SK-MEL-5 (cell line): ENCODE measurements at places on chromosomes 12 and 14.

DNA sequence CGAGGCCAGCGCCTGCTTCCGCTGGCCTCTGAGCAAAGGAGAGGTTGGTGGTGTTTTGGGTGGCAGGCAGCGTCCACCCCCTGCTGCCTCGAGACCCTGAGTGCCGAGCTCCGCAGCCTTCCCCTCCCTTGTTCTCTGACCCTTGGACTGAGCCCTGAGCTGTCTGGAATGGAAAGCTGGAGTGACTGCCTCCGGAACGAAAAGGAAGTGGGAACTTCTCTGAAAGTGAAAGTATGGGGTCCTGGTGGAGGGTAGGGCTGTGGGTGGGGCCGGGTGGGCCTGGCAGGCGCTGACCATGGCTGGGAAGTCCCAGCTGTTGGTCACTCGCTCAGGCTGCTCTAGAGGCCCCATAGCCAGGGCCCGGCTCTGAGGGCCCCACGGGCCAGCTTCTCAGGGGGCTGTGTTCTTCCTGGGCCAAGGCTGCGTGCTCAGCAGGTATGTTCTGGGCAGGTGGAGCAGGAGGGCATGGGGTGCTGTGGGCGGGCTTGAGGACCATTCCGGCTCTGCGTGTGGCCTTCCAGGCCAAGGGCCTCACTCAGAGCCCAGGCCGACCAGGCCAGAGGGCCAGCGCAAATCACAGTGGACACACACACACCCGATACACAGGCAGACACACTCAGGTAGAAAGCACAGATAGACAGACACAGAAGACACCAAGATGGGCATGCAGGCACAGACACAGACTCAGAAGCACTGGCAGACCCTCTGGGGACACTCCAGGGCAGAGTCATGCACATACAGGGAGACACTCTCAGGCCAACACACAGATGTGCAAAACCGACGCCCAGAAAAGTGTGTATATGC lies at the start of gene EXOC3L4:
TSS of gene EXOC3L4 (plus strand) at position 320 of the 804 bp plus-strand sequence. CDS start 5,495 bp downstream, outside the sequence.
- no peak for DNase-seq

- no peak for DNase-seq
Measured at GRCh38 chr12:78566456-78566855, 298.1 kb upstream of the SYT1 start.

DNA sequence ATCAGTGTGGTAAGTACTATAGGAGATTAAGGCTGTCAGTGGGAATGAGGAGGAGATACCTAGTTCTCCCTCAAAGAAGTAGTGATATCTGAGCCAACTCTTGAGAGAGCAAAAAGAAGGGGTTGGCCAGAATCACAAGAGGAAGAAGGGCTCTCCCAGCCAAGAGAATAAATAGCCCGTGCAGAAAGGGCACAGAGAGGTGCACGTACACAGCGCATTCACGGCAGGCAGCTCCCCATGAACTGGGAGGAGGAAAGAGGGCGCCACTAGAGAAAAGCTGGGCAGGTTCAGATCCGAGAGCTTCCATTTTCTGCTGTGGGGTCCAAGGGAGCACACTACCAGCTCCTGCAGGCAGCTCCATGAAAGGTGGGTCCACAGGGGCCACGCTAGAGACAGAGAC lies 59.9 kb downstream of the PPP2R5E start:
- DNase-seq = no peak

DNA sequence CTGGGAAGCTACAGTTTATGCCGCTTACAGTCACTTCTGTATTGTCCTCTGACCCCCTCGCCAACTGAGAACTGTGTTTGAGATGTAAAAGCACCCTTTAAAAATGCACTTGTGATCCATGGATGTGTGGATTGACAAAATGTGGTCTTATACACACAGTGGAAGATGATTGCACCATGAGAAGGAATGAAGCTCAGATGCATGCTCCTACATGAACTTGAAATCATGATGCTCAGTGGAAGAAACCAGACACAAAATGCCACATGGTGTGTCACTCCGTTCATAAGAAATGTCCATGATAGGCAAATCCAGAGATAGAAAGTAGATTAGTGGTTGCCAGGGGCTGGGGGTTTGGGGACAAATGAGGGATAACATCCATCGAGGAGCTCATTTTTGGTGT lies 58.0 kb downstream of the PITPNM2 start:
- no peak for DNase-seq

DNA sequence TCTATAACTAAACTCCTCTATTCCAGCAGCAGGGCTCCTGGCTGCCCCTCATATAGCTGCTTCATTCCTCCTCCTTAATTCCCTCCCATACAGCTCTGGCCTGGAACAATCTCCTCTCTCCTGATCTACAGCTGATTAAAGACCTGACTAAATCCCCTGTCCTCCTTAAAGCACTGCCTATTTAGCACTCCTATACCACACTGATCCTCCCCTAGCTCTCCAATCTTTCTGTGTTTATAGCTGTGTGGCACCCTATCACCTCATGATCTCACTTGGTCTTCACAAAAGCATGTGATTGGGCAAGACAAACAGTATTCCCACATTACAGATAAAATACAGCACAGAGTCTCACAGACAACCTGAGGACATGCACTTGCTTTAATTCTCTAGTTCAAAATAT lies 17.4 kb downstream of the FMNL3 start:
- DNase-seq = no peak

DNA sequence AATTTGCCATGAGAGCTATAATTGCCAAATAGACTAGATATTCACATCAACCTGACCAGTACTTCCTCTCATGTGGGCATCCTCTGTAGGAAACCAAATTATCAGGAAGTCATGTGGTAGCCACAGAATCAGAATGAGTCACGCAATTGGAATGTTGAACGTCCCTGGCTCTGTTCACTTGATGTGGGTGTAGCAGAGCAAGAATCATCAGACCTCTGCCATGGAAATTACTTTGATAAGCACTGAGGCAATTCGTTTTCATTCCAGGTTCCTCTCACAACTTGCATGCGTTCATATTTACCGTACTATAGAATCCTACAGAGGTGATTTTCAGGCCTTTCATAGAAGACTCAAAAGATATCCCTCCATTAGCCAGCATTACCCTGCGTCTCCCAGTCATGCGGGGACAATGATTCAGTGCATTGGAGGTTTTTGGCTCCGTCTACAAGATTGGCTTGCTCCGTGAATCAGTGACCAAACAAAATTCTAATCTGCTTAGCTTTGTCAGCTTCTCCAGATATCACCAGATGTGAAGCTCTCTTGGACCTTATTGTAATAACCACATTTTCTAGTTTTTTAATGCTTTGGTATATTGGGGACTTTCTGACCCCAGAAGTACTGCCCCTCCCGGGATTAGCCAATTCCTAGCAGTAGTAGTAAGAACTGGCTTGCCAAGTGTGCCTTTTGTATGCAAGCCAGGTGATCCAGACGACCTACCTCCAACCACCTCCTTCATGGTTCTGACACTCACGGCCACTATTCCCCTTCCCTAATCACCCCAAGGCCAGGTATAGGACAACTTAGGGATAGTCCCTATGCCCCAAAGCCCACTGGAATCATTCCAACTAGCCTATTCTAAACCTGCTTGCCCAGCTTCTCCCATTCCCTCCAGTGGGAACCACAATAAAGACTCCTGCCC lies 133.4 kb downstream of the KICS2 start:
- peak; percentile 99 for DNase-seq

GRCh38 chr14:68297039-68297438 lies 477.5 kb downstream of the RAD51B start:
- DNase-seq = no peak

DNA sequence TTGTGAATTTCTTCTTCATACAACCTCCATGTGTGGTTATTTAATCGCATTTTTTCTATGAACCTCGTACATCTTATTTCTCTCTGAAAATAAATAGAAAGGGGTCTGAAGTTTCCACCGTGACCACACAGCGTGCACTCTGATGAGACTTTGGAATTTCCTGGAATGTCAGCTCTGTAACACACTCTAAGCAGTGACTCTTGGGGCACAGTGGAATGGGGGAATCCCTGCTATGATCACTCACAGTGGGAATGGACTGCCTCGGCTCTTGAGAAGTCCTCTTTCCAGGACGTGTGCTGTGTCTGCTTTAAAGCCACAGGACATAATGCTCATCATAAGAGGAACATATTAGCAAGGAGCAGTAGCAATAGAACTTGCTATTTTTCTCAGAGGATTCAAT lies 416.2 kb downstream of the EGLN3 start:
- DNase-seq = no peak

DNA sequence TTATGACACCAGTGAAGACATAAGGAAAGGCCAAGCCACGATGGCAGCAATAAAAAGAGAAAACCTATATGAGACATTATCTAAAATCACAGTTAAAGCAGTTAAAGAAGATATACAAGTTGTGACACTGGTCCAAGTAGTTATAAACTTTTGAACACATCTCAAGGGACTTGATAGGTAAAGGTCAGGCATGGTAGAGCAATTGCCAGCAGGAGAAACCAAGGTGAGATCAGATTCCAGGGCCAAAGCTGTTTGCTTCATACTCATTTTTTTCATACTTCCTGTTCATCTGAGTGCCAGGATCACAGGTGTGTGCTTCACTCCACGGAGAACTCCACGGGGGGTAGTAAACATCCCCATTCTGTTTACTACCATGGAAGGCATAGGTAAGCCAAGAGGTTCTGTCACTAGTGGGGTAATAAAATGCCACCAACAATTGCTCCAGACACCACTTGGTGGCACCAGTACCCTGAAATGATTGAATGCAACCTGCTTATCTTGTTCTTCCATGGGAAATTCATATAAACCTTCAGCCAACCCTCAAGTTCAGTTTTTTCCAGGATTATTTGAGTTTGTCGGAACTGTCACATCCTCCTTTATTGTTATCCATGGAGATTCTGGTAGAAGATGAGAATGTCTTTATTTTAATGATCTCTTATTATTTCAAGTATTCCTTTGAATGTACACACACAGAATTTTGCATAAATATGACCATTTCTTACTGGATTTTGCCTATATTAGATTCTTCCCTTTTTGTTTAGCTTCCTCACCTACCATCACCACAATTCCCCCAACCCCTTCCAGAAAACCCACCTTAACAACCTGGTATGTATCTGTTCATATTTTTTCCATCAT lies 59.2 kb upstream of the TSPAN8 start:
- peak; percentile 65 for DNase-seq
